ENCODE measurements at places on chromosomes 2 and 18.

DNA sequence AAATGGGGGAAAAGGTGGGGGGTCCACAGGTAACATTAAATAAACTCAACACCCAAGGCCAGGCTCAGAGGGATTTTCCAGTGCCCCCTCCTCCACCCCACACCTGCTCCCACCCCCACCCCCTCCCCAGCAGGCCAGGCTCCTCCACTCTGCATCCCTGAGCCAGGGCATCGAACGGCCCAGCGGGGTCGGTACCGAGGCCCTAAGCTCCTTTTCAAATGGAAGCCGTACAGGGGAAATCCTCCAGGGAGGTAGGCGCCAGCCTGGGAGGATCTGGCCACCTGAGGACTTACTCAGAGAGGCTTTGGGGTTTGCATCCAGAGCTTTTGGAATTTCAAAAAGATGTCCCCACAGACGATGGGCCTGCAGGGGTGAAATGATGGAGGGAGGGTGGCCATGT lies 46.5 kb downstream of the ZFP36L2 start:
- no peak for DNase-seq

DNA sequence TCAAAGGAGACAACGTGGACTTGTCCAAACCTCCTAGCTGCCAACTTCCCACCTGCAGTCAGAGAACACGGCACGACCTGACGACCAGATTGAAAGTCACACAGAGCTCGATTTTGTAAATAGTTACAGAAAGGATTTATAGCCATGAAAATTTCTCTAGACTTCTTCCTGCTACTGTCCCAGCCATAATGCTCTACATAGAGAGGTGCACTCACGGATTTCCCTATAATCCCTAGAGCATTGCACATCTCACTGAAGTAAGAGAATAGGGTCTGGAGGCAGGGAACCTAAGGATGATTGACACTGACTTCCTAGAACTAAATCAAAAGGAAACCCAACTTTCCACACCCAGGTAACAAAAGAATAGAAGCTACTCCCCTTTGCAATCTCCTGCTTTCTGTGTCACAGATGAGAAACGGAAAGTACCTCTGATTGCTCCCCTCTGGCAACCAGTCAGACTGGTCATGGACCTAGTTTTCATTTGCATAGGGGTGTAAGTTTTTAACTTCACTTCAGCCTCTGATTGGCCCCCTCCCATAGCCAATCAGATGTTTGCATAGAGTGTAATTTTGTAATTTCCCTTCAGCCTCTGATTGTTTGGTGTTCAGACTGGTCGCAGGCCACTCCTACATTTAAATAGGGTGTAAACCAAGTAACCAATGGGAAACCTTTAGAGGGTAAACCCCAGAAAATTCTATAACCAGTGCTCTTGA lies 58.6 kb upstream of the FBXO11 start:
- DNase-seq = no peak

DNA sequence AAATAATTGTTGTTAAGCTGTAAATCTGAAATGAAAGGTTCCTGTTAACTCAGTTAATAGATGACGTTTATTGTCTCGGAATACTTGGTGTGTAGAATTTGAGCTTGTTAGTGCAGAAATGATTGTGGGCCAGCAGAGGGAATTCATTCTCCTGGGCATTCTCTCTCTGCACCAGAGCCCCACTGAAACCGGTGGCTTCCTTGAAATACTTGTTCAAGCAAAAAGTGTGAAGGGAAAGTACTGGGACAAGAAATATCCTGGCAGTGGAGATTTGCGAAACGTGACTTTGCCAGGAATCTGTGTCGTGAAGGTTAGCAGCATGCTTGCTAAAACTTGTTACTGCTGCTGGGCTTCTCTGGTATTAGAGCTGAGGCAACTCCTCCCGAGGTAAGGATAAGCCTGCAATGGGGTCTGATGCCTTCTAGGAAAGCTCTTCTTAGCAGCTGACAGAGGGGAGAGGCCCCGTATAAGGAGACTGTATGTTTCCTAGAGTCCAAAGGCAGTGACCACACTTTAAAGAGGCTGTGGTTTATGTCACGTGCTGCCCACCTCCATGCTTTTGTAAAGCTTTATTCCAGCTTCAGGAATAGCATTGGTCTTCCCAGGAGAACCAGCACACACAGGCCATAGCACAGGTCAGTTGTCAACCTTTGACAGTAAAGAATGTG lies 2.0 kb downstream of the ITGA6 start:
- no peak for DNase-seq

DNA sequence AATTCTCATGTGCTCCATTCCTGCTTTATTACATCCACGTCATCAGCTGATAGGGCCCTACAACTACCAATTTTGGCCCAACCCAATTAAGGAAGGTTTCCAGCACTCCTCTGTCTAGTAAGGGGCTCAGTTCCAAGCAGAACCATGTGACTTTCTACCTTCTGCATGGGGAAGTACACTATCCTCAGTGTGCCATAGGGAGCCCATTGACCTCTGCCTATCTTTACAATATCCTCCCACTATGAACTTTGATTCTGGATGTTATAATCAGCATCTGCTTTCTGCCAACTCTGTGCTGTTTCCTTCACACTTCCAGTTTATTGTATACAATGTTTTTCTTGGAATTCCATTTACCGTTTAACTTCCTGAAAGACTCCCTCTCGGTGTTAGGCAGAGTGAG lies 53.9 kb upstream of the GCFC2 start:
- no peak for DNase-seq

DNA sequence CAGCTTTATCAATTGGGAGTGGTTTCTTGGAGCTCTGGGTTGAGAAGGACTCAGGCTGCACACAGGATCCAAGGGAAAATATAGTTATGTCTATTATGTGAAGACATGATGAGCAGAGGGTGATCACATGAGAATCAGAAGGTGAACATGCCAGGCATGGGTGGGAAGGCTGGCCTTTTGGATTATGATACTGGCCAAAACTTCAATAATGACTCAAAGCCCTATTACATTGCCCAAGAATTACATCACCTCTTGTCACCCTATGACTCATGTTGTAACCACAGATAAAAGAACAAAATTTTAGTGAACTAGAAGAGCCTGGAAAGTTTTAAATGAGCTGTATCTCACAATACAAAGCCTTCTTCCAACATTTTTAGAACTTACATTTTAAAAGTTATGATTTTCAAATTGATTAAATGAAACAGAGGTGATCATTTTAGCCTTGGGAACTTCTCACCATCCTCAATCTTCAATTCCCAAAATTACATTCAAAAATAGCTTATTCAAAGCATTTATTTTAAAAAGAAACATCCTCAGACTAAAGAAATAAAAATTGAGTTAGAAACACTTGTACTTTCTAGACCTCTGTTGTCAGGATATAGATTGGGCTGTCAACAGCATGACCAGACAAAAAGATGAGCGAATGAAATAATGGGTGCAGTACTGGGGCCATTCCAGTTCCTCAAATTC lies 428.3 kb downstream of the MBD2 start:
- peak; percentile 10 for DNase-seq

GRCh38 chr2:224948005-224948404 lies 94.3 kb downstream of the DOCK10 start:
- no peak for DNase-seq

DNA sequence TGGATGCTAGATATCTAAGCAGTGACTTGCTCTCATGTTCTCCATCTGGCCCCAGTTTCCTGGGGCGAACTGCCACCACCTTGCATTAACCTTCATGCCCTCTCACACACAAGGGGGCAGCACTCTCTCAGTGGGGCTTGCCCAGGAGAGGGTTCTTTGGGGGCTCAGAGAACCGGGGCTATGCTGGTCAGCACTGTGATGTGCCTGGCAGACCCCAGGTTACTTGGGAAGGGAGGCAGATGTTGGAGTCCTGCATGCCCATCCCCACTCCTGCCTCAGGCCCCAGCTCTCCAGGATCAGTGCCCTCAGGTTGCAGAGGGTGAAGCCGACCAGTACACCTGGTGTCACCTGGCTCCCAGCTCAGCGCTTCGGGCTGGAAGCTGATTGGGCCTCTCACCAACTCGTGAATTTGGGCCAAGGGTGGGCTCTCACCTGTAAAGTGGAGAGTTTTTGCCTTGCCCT lies 396.2 kb upstream of the HS6ST1 start:
- no peak for DNase-seq

DNA sequence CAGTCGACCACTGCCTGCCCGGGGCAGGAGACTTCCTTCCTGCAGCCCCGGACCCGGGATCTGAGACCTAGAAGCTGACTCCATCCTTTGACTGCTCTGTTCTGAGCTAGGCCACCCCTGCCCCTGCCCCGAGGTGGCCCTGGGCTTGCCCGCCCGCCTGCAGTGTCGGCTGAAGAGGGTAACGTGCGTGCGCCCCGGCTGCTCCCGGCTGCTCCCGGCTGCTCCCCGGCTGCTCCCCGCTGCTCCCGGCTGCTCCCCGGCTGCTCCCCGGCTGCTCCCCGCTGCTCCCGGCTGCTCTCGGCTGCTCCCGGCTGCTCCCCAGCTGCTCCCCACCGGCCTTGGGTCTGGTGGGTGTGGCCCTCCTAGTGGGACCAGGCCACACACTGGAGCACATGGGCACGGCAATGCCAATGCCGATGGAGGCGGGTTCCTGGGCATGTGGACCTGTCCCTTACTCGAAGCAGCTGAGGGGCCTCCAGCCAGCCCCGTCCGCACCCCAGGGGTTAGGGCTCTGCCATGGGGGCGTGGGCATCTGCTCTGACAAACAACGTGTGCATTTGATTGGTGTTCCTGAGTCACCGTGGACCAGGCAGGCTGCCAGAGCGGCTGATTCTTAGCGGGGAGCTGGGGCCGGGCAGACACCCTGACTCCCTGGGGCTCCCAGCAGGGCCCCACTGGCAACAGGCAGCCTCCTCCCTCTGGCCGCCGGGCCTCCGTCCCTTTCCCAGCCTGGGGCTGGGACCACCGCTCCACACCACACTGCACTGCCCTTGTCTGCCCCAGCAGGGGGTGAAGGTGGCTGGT lies 2.0 kb upstream of the GAL3ST2 start:
- DNase-seq = peak; percentile 72

- no peak for DNase-seq
Measured at GRCh38 chr2:110667071-110667470, 10.8 kb downstream of the BUB1 start.

- DNase-seq = no peak
Measured at GRCh38 chr2:95552911-95553310, 38.9 kb upstream of the TRIM43 start.

DNA sequence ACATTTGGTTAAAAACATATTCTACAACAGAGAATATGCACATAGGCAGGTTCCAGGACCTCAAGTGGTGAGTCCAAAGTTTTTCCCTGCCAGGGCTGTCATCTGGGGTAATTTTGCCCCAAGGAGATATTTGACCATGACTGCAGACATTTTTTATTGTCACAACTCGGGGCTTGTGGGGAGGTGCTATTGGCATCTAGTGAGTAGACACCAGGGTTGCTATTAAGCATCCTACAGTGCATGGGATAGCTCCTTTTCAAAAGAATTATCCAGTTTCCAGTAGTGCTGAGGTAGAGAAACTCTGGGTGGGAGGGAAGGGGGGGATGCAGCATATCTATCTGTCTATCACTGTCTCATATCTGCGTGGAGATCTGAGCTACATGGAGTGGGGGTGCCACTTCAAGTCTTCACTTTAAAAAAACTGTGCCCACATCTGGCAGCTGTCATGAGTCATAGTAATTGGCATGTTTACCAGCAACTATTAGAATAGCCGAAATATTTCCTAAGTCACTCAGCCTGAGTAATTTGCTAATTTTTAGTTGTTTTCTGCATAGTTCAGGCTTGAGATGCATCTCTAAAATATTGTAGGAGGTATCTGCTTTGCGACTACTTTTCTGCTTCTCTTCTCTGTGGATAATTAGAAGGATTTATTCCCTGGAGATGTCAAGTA lies 254.0 kb upstream of the RBMS1 start:
- no peak for DNase-seq

- no peak for DNase-seq
Measured at GRCh38 chr2:55355451-55355850, 64.2 kb downstream of the CCDC88A start.

GRCh38 chr18:45103319-45104048 lies 422.8 kb downstream of the SETBP1 start:
- DNase-seq = no peak

GRCh38 chr18:59318460-59319050 lies at the start of gene CPLX4:
Gene CPLX4, minus strand, starts transcription at chr18:59318649. Its CDS starts 187 bp downstream, at chr18:59318462.
- no peak for DNase-seq

DNA sequence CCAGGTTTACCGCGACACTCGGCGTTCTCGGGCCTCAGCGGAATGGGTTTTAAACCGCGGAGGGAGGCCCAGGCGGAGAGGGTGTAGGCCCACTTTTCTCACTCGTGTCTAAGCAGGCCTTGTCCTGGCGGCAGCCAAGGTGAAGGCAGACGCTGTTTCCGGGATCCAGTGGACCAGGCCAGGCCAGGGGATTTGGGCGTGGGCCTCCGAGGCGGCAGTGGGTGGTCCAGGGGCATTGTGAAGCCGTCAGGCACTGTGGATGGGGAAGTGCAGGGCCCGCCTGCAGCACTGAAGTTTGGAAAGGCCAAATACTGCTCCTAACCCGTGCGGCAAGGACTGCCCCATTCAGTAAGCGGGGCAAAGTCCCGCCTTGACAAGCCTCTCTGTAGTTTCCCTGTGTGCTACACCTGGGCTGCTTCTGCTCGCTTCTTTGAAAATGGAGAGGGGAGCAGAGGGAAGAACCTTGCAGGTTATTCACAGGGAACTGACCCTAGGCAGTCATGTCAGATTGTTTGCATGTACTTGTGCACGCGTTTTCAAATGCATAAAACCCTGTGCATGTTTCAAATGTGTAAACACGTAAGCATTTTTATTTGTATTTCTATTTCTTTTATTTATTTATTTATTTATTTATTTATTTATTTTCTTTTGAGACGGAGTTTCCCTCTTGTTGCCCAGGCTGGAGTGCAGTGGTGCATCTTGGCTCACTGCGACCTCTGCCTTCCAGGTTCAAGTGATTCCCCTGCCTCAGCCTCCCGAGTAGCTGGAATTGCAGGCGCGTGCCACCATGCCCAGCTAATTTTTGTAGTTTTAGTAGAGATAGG lies 7.5 kb upstream of the DLX2 start:
- DNase-seq = no peak

DNA sequence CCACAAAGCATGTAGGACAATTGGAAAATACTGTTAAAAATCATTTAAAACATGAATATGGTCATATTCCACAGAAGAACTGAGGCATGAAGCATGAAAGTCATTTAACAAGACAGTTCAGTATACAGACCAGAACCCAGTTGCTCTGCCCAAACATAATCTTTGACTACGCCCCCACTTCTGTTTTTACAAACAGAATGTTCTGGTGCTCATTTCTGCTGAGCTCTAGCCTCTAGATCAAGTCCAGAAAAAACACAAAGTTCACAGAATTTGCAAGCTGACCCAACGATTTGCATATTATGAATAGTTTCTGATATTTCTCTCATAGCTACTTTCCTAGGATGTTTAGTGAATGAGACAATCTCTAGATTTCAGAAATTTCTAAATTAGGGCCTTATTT lies 424.9 kb downstream of the PID1 start:
- DNase-seq = no peak

- DNase-seq = no peak
Measured at GRCh38 chr2:64582774-64583340, 58.7 kb downstream of the AFTPH start.

GRCh38 chr2:191597186-191597751 lies 80.7 kb upstream of the NABP1 start:
- no peak for DNase-seq

DNA sequence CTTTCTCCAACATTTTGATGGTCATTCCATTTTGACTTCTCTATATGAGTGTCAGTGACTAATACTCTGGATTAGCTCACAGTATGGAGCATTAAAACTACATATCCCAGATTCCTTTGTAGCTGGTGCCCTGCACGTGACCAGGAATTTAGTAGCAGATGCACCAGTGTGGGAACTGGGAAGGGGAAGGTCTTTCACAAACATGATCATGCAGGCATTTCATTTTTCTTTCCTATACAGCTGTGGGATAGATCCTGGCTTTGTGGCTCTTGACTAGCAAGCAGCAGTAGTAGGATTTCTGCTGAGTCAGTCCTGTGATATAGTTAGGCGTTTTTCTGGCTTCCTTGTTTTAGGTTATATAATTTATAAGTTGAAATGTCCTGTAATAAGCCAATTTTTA lies 971.0 kb upstream of the CDH2 start:
- no peak for DNase-seq
